NCI-H1694 treated with DMSO at 0.1 percent for 48 hours (cell line): ENCODE measurements at places on chromosomes 6 and 20.

GRCh38 chr20:59750209-59750840 is 146.0 kb downstream of the PHACTR3 start:
- no peak for DNase-seq

GRCh38 chr6:5004373-5005037 is 668 bp upstream of the RPP40 start:
- DNase-seq = no peak

GRCh38 chr6:168658059-168658458 is 217.1 kb downstream of the SMOC2 start:
- DNase-seq = no peak

GRCh38 chr20:53157443-53158408 is 185.6 kb downstream of the TSHZ2 start:
- peak; percentile 25 for DNase-seq

DNA sequence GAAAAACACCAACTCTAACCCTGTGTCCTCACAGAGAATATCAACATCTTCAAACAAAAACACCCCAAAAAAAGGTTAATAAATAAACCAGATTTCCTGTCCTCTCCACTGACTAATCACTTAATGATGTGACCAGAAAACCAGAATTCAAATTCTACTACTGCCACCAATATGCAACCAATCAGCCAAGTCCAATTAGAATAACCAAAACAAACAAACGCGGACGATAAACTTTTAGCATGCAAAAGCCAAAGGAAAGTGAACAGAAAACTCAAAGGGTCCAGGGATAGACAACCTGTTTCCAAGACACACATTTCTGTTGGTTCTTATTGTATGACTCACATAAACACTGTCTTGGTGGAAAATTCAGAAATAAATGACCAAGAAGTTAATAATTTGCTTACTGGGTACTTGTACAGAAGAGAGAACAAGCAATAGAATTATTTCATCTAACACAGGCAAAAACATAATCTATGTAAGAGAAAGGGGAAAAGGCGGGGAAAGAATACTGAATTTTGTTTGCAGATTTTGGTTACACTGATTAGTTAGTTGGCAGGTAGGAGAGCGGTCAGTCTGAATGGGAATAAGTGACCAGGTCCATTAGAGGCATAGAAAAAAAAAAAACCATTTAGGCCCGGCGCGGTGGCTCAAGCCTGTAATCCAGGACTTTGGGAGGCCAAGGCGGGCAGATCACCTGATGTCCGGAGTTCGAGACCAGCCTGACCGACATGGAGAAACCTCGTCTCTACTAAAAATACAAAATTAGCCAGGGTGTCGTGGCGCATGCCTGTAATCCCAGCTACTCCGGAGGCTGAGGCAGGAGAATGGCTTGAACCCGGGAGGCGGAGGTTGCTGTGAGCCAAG is 34.1 kb downstream of the HFE start:
- DNase-seq = no peak

DNA sequence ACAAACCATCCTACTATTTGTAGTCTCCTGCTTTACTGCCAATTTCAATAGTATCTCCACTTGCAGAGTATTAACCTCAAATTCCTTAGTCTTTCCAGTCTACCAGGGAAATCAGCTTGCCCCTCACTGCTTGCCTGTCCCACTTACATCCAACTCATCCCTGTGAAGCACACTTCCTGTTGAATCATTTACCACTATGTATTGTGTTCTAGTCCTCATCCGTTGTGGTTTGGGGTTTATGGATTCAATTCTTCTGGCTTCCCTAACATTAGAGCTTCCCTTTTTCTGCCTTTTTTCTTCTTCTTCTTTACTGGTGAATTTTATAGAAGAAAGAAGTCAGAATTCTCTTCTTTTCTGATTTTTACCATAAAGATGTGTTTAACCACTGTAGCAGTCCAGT is 5.1 kb upstream of the TXLNB start:
- DNase-seq = no peak

GRCh38 chr20:31527266-31527665 is 13.0 kb downstream of the HM13 start:
- no peak for DNase-seq

GRCh38 chr6:167485186-167485978 is 160.5 kb downstream of the TTLL2 start:
- DNase-seq = peak; percentile 1

GRCh38 chr6:167795321-167795811 is 31.3 kb upstream of the AFDN start:
- DNase-seq = no peak

GRCh38 chr6:11328613-11329247 is 96.3 kb upstream of the NEDD9 start:
- no peak for DNase-seq

DNA sequence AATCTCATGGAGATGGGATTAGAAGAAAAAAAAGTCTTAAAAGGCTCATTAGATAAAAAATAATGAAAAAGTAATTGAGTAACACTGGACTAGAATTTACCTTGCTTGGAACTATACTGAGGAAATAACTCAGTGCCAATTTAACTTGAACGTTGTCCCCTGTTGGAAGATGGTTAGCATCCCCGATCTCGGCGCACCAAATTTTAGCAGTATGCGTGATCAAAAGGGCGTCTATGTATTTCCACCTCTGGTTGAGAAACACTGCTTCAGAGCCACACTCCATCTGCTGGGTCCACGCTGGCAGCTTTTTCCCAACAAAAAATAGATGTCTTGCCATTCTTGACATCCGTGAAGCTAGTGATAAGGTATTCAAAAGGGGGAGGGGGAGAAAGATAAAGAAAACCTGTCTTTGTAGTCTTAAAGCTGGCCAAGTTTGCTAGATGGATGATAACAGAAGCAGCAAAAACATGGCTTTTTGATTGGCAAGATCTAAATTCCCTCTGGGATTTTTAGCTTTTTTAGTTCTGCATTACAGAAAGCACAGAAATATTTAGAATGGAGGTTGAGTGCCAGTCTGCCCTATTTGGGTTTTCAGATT is 6.4 kb downstream of the HINT3 start:
- no peak for DNase-seq

GRCh38 chr6:92130944-92131343 is 1288.4 kb downstream of the EPHA7 start:
- DNase-seq = no peak

DNA sequence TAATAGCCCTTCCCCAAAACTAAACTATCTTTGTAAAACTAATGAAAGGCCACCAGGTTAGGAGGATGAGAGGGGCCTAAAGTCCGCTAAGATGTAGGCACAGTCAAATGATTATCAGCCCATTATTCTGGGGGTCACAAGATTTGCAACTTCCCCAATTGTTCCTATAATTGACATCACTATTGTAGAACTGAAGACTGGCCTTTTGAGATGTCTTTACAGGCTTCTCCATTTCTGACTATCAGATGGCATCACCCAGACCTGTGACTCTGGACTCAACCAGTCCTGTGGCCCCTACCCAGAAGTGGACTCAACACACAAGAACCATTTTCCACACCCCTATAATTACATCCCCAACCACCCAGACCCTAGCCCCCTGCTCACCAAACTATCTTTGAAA is 61.5 kb upstream of the MAP7 start:
- no peak for DNase-seq

- no peak for DNase-seq
Observed at GRCh38 chr6:32627831-32628230, 9.4 kb upstream of the HLA-DQA1 start.

DNA sequence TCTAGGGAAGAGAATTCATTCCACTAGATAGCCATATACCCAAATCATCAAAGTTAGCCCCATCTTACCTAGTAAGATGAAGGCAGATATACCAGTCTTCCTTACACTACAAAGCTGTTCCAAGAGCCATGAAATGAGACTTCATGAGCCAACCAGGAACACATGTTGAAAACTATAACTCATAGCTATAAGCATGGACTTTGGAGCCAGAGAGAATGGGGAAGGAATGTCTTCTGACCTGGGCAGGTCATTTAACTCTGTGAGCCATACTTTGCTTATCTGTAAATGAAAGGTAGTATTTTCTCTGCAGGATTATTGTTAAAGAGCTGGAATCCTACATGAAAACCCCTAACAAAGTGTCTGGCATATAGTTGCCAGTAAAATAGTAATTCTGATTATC is 27.3 kb downstream of the ADGRF5 start:
- no peak for DNase-seq

GRCh38 chr6:21970569-21971300 is 326.1 kb downstream of the PRL start:
- no peak for DNase-seq

GRCh38 chr6:32941214-32941768 is 463 bp upstream of the HLA-DMB start:
- no peak for DNase-seq

- no peak for DNase-seq
Observed at GRCh38 chr6:137363805-137364138, 130.4 kb downstream of the OLIG3 start.

GRCh38 chr6:56604186-56604585 is 38.5 kb downstream of the DST start:
- DNase-seq = no peak

DNA sequence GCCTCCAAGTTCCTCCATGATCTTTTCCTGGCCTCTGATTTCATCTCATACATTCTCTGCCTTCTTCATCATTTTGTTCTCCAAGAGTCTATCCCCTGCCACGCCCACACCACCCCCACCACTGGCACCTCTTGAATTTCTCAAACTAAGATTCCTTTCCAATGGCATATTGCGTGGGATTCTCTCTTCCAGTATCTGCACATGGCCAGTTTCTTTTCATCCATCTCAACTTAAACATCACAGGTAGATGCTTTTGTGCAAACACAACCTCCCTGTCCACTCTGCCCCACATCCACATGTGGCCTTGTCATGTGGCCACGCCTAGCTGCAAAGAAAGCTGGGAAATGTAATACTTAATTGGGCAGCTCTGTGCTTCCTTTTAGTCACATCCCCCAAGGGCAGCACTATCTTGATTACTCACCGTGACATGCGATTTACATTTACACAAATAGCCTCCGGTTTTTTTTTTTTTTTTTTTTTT is 33.4 kb upstream of the ZMYND8 start:
- no peak for DNase-seq

- DNase-seq = no peak
Observed at GRCh38 chr6:37783856-37784584, 35.5 kb upstream of the ZFAND3 start.

DNA sequence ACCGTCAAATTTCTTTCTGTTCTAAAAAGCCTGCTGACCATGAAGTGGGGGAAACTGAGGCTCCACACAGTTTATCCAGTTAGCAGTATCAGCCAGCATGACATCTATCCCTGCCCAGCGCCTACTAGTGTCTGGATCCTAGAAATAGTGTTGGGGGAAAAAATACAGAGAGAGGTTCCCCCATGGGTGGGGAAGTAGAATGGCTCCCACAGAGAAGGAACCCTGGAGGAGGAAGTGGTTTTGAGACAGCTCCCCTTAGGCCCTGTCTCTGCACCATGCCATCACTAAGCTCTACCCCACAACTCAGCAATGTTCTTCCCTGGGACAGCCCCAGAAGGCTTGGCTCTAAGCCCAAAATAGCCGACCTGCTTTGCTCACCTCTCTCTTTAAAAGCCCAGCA is 153.4 kb downstream of the MBOAT1 start:
- DNase-seq = no peak

DNA sequence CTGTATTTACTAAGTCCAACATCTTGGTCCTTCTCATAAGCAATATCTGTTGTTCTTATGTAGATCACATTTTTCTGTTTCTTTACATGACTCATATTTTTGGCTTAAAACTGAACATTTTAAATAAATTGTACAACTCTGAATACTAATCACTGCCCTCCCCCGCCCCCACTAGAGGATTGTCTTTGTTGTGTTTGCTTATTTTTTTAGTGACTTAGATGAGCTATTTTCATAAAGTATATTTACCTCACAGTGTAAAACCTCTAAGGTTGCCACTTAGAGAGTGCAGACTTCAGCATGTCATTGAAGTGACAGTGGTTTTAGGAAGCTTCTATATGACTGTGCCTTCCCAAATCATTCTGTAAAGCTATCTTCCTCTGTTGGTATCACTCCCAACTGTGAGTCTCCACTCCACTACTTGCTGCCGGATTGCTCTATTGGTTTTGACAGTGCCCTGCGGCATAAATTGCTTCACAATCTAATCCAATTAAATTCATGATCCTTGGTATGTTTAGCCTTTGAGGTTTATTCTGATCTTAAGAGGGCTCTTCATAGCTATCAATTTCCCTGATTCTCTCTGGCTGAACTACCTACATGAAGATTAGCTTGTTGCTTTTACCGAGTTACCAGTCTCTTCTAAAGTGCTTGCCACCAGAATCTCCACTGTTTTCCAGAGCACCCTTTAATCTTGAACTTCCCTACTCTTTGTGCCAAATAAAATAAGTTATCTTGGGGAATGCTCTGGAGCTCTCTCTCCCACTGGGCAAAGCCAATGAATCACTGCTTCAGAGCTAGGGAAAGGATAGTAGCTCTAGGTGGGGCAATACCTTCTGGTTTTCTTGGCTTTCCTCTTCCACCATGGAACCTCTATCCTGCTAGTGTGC is 33.0 kb downstream of the SPTLC3 start:
- no peak for DNase-seq

GRCh38 chr6:136011475-136011874 is 160.0 kb downstream of the PDE7B start:
- no peak for DNase-seq

DNA sequence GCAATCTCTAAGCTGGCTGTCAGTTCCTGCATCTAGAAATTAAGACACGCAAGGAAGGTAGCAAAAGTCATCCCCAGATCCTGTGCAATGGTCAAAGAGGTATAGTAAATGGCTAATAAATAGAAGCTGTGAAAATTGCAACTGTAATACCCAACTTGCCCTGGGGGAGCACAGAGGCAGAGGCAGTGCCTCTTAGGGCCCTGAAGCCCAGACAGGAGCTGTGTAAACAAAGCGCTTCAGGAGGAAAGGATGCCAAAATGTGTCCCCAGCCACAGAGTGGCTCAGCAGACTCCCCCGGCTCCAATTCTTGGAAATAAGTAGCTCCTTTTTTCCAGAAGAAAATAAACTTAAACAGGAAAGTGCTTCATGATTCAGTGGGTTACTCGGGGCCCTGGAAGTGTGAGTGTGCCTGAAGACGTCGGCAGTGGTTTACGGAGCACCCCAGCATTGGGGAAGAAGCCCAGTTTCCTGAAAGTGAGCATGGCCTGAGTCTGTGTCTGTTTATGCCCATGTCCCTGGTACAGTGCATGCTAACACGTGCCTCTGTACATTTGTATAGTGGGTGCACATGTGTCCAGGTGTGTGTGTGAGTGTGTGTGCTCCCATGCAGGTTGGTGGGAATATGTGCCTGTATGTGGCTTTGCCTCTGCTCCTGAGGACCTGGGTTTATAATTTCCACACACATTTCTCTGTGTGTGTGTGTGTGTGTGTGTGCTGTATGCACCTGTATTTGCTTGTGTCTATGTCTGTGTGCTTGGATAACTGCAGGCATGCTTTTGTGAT is 246.7 kb downstream of the MAFB start:
- no peak for DNase-seq

- DNase-seq = no peak
Observed at GRCh38 chr6:122833021-122833491, 44.0 kb downstream of the SMPDL3A start.

- no peak for DNase-seq
Observed at GRCh38 chr6:37897321-37897720, 77.8 kb downstream of the ZFAND3 start.
